CD4-positive, CD25-positive, alpha-beta regulatory T cell (primary cell): ENCODE measurements at places on chromosomes 5 and 9. TPM values are rescaled to one million over a fixed set of nuclear protein-coding genes. Genes with fewer than 3 reads are reported as not detected.

NOTCH1 gene
- 1.7 TPM for polyA plus RNA-seq

GRCh38 chr5:144179226-144179625 lies 8.6 kb downstream of the KCTD16 start:
- no peak for DNase-seq

- DNase-seq, result no peak
These were observed 271.2 kb downstream of the FAM114A2 start for GRCh38 chr5:153767221-153768188.

GRCh38 chr5:74367934-74368333 lies 272.6 kb downstream of the ENC1 start:
- no peak for DNase-seq

GRCh38 chr5:77425998-77426659 lies 66.0 kb downstream of the WDR41 start:
- no peak for DNase-seq

SLCO6A1 gene
- not detected for polyA plus RNA-seq

DDX4 gene
- polyA plus RNA-seq, result not detected

DNA sequence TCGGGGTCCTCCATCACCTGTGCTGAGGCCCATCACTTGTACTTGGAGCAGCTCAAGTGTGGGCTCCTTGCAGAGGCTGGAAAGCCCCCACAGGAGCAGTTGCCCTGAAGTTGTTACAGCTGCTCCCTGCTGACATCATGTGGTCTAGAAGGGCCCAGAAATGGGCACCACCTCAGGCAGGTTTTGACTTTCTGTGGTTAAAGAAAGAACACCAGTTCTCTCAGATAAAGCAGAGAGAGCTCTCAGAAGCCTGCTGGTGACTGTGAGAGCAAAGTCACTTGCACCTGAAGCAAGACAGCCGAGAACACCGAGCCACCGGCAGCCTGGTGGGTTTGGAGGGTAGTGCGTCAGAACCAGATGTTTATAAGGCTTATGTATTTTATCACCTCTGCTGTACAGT lies 70.4 kb downstream of the MVB12B start:
- peak; percentile 79 for DNase-seq

DNA sequence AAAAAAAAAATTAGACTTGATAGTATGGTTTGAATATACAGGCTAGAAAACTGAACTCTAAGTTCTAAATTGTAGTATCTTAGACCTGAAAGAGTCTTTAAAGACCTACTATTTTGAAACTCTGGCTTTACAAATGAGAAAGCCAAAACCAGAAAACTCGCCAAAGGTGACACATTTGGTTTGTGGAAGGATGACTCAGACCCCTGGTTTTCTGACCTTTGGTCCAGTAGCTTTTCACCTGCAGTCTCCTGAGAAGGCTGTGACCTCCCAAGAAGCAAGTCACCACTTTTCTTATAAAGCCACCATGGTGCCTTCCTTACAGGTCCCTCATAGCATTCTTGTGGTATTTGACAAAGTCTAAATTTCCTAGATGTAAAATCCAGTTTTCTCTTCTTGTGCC lies 102.1 kb upstream of the CEP78 start:
- no peak for DNase-seq

- DNase-seq, result no peak
These were observed 1.1 kb downstream of the FKBP15 start for GRCh38 chr9:113219969-113220368.

- DNase-seq, result no peak
These were observed 169.3 kb upstream of the FSTL4 start for GRCh38 chr5:133781436-133782225.

CCDC192 gene
- not detected for polyA plus RNA-seq

TPPP gene
- polyA plus RNA-seq, result 0.26 TPM

IRGM gene
- 0.98 TPM for polyA plus RNA-seq

DNA sequence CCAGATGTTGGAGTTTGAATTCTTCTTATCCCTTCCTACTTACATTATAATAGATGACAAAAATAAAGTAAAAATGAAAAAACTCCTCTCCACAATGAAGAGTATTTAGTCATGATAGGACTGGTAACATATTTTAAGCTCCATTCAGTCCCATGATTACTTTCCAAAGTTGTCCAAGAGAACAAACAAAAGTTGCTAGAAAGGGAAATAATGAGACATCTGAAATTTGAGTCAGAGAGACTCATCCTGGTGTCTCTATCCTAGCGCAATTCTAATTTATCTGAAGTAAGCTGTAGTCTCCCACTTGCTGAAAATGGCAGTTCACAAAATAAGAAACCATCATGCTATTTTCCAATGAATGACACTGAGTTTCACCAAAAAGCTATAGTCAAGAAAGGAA lies 152.2 kb downstream of the BNC2 start:
- no peak for DNase-seq

DNA sequence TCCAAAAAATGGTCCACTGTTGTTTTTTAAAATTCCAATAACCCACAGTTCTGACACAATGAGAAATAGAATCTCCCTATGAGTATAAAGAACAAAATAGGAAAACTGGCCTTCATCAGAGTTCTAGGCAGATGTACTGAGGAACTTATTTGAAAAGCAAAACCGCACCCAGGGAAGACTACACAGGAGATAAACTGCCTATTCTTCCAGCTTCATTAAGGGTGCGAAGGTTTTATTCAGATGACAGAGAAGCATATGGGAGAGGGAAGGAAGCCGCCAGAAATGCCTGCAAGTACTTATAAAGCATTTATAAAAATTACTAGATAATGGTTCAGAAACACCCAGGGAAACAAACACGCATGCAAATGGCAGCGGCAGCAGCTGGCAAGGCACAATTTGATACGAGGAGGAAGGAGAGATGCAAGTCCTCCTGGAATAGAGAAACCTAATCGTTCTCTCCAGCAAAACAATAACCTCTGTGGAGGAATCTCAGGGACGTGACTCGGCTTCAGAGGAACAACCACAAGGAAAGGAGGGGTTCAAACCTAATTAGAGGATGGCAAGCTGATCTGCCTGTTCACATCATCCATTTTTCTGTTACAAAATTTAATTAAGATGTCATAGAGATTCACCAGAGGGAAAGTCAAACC lies 9.0 kb downstream of the TTLL11 start:
- no peak for DNase-seq

CYLC2 gene
- polyA plus RNA-seq, result not detected

- DNase-seq, result no peak
These were observed 67.6 kb upstream of the RNF130 start for GRCh38 chr5:180138976-180139730.

PAEP gene
- polyA plus RNA-seq, result not detected

IL4 gene
- polyA plus RNA-seq, result not detected

- DNase-seq, result no peak
These were observed 101.2 kb downstream of the BNC2 start for GRCh38 chr9:16769291-16769690.

- no peak for DNase-seq
These were observed 170.2 kb downstream of the HSPA4 start for GRCh38 chr5:133222040-133222439.

DNA sequence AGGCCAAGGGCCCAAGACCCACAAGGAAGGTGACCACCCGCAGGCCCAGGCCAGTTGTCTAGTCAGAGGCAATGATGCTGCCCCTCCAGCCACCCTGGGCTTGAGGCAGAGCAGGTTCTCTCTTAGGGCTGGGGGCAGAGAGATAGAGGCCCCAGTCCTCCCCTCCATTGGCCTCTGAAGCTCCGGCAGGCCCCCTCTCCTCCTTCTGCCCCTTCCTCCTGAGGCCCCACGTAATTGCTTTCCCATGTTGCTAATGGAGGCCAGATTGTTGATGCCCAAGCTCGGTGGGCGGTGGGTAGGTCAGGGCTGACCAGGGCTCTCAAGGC lies 26.6 kb upstream of the ENHO start:
- no peak for DNase-seq

DNA sequence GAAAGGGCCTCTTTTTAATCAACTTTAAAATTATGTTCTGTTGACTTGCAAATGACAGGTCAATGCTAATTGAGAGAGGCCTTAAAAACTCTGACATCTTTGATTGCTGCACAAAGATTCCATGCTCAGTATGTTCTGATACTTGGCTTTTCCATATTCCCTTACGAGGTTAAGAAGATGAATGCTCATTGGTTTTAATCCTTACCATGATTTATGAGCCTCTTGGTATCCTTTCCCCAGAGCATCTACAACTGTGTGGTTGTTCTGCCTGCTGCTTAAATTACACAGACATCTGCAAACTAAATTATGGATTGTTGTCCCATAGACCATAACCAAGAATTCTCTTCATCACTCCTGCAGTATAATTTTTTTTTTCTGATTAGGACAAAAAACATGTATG lies 352.6 kb downstream of the CDH12 start:
- no peak for DNase-seq

WNK2 gene
- not detected for polyA plus RNA-seq

- no peak for DNase-seq
These were observed 572.5 kb upstream of the RGMB start for GRCh38 chr5:98200726-98201541.

NKD2 gene
- not detected for polyA plus RNA-seq

- DNase-seq, result peak; percentile 23
These were observed 73.9 kb downstream of the KLF9 start for GRCh38 chr9:70340572-70340971.

GRCh38 chr9:81393985-81394811 lies 295.1 kb downstream of the TLE1 start:
- no peak for DNase-seq

C5orf58 gene
- polyA plus RNA-seq, result 0.84 TPM

POLR1E gene
- 13.9 TPM for polyA plus RNA-seq

SAXO1 gene
- not detected for polyA plus RNA-seq

- no peak for DNase-seq
These were observed 3.3 kb downstream of the ANKS6 start for GRCh38 chr9:98793031-98793430.

DNA sequence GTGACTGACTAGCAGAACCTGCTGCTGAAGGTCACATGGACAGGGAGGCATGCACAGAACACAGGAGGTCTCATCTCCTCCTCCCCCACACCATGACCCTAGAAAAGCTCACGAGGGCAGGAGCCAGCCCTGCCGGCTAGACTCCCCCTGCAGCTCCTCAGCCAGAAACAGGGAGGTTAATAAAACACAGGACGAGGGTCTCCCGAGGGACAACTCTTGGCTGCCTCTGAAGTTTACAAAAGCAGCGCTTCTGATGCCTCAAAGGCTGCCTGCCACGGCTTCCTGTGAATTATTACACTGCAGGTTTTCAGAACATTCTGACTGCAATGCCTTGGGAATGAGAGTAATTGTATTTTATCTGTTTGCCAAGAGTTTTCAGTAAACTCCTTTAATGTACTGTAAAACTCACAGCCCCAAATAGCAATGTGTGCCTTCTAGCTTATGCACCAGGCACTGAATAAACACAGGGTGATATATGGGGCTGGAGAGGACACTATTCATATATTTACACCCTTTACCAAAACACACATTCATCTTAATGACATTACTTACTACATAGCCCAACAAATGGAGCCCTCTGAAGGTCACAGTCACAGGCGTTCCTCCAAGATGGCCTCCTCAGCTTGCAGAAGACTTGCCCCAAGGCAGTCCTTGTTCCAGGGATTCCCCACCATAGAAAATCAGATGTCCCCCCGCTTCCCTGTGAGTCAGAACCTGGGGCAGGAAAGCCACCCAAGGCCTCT lies 83.7 kb downstream of the C5orf15 start:
- DNase-seq, result no peak

PCDHGA8 gene
- not detected for polyA plus RNA-seq

- no peak for DNase-seq
These were observed 452.1 kb downstream of the EFNA5 start for GRCh38 chr5:107218457-107219193.

DNA sequence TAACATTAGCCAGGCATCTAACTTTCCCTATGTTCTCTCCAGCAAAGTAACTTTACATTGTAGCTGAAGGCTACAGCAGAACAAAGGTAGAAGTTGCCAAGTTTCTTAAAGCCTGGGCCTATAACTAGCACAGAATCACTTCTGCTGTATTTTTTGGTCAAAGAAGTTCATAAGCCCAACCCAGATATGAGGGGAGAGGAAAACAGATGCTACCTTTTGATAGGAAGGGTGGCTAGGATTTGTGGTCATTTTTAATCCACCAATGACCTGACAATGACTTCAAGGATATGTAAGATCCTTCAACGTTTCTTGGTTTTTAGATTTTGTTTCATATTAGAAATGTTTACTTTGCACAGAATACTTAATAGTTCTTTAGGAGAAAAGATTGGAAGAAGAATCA lies 64.2 kb upstream of the RANBP3L start:
- no peak for DNase-seq

DNA sequence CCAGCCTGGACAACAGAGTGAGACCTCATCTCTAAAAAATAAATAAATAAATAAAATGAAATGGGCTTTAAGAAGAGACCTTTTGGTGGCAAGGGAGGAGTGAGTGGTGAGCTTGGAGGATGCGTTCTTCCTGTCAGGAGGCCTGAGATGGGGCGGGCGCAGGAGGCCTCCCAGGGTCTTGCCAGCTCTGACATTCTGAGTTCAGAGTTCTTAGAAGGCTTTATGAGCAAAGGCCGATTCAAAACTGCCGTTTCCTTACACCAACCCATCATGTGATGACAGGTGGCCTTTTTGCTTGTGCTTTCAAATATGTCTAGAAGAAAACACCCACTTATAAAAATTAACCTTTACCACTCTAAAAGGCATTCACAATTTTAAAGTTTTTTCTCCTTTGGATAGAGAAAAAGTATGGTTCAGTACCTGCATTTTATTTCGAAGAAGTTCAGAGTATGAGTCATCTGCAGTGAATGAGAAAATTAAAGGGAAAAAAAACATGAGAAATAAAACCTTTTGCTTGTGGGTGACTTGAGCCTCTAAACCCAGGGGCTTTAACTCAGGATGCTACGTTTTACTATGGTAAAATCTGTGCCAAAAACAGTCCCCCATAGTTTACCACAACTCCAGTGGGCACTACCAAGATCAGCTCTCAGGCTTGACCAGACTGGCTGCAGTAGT lies 157.4 kb upstream of the OTULINL start:
- no peak for DNase-seq

C7 gene
- polyA plus RNA-seq, result not detected

GRCh38 chr9:113995401-113995800 lies 82.7 kb downstream of the AMBP start:
- no peak for DNase-seq

NTNG2 gene
- polyA plus RNA-seq, result 0.50 TPM

NOXA1 gene
- polyA plus RNA-seq, result 0.83 TPM

- DNase-seq, result no peak
These were observed 195.6 kb downstream of the SPOCK1 start for GRCh38 chr5:137303509-137303908.

LAMC3 gene
- polyA plus RNA-seq, result 0.37 TPM
